ENCODE measurements at places on chromosomes 11 and 22.

- no peak for DNase-seq
Observed at GRCh38 chr11:93361435-93361834, 30.9 kb downstream of the DEUP1 start.

DNA sequence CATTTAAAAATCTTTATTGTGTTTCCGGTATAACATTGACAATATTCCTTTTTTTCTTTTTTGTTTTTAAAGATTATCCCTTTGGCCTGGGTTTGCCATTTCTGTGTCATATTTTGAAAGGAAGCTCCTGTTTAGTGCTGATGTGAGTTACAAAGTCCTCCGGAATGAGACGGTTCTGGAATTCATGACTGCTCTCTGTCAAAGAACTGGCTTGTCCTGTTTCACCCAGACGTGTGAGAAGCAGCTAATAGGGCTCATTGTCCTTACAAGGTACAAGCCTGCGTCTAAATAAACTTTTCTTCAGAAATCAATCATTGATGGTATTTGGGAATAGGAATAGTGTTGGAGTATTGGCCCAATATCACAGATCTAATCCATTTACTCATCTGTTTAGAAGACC lies 19.8 kb downstream of the PIWIL4 start:
- no peak for DNase-seq

GRCh38 chr11:60870276-60870675 lies 2.9 kb downstream of the ZP1 start:
- no peak for DNase-seq

GRCh38 chr22:45510376-45511232 lies 7.9 kb downstream of the FBLN1 start:
- no peak for DNase-seq

GRCh38 chr11:8566613-8567210 lies 27.3 kb downstream of the STK33 start:
- no peak for DNase-seq

DNA sequence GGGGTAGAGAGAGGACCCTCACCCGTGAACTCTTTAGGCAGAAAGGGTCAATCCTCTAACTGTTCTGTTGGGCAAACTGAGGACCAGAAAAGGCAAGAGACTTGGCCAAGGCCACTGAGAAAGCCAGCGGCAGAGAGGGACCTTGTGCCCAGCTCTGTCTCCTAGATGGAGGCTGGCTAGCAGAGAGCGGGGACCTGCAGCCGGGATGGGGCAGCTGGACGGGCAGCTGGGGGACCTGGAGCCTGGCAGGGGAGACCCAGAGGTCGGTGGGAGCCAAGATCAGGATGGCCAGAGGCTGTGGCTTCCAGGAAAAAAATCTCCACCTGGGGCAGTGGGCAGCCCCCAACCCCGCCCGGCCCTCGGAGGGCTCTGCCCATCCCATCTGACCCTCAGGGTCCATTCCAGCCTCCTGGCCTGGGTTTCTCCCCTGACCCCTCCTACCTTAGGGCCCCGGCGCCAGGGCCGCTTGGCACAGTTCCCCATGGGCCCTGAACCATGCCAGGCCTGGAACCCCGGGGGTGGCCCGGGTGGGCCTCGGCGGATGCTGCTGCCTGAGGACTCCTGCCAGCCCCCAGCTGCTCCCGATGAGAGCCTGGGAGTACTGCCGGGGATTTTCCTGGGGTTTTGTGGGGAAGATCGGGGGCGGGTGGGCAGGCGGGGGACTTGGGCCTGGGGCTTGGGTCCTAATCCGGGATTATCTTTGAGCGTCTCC lies at the start of gene CABP2:
CABP2 (minus strand) TSS at position 603 of the 712 bp plus-strand sequence; CDS start at position 483, 120 bp downstream.
- DNase-seq = no peak

- no peak for DNase-seq
Observed at GRCh38 chr22:31039393-31039792, 41.7 kb upstream of the SMTN start.

DNA sequence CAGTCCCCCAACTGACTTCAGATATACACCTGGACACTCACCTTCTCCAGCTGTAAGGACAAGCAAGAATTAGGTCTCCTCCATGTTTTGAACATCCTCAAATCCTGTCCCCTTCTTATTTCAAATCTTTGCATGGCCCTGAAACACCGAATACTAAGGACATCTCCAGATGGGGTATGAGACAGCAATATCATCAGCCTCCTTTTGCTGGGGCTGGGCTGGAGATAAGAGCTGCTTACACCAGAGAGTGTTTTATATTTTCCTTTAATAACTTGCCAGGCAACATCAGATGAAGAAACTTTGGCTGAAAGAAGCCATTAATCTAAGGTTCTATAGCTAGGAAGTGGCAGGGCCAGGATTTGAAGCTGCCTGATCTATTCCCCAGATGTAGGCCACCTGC lies 21.6 kb downstream of the TUG1 start:
- no peak for DNase-seq

DNA sequence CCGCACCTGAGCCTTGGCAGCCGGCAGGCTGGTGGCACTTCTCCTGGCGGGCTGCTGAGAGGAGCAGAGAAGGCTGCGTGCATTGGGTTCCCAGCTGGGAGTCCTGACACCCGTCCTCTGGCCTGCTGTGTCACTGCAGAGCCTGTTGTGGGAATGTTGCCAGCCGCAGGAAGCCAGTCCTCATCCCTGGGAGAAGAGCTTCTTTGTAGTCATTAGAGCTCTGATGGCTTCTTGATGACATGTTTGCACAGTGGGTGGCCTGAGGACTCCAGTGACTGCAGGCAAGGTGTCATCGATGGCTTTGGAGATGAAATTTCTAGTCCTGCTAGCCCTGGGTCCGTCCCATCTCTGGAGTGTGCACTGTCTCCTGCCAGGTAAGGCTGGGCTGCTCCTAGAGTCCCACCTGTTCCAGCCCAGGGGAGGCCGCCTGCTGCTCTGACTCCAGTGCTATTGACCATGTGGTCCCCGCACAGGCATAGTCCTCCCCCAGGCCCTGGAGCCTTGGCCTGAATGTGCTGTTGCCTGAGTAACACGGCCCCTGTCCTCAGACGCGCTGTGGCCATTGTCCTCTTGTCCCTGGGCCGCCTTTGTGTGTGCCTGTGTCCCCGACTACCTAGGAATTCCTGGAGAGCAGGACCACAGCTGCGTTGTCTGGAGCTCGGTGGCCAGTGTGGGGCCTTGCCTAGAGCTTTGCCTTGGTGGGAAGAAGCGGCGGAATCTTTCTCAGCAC lies 129.2 kb downstream of the CACNA1I start:
- no peak for DNase-seq

- no peak for DNase-seq
Observed at GRCh38 chr11:72750086-72750485, 2.1 kb downstream of the ARAP1 start.

DNA sequence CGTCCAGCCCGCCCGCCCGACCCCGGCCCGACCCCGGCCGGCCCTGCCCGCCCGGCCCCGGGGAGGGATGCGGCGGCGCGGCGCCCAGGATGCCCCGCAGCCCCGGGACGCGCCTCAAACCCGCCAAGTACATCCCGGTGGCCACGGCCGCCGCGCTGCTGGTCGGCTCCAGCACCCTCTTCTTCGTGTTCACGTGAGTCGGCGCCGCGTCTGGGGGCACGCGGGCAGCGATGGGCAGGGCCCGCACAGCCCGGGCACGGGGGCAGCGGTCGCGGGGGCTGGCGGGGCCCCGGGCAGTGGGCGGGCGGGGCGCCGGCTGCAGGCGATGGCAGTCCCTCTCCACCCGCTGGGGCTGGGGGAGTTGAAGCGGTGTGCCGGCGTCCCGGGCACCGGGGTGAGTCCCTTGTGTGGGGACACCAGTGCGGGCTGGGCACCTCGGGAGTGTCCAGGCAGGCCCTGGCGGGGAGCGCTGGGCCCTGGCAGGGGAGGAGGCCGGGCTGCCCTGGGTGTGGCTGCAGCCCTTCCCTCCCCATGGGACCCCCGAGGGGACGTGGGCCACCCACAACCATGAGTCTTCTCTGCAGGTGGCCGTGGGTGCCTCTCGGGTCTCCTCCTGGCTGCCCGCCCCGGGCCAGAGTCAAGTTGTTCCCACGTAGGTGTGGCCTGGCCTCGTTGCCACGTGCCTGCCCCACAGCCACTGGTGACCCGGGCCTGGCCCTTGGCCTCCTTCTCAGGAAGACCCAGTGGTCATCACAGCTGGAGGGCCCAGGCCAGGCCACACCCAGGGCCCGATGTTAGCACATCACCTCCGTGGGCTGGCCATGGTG lies 468 bp downstream of the ZDHHC8 start:
- no peak for DNase-seq

- no peak for DNase-seq
Observed at GRCh38 chr11:87473174-87473573, 435.4 kb downstream of the TMEM135 start.

DNA sequence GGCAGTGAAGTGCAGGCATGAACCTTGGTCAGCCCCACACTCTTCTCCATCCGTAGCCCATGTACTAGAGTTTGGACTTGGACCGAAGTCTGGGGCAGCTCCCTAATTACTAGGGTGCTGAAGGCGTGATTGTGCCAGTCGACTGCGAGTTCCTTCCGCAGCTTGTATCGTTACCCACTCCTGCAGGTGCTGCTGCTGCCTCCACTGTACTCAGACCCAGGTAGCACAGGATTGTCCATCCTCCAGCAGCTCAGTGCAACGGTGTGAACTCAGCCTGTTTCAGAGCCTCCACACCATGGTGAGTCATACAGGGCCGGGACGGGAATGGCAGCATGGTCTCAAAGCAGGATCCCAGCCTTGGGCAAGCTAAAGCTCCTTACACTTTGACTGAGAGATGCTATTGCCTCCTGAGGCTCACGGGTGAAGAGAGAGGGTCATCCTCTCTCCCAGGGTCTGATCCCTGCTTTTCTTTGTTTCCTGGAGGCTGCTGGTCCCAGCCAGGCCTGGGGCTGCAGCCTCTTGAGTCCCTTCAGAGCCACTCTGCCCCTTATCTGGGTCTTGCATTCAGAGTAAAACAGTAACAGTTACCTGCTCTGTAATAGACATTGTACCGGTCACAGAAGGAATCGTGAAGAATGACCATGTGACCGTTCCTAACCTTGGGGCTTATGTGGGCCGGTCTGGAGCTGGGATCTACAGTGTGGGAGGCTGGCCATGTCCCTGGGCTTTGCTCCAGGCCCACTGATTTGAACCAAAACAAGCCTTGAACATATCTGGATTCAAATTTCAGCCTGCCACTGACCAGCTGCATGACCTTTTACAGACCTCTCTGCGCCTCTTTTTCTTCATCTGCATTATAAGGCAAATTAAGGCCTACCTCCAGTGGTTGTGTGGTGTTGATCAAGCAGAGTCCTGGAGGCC lies 1.7 kb downstream of the TKFC start:
- DNase-seq = no peak

- DNase-seq = no peak
Observed at GRCh38 chr11:126079621-126080124, 17.0 kb upstream of the CDON start.

GRCh38 chr11:56910785-56911184 lies 77.9 kb upstream of the OR5AK2 start:
- no peak for DNase-seq

DNA sequence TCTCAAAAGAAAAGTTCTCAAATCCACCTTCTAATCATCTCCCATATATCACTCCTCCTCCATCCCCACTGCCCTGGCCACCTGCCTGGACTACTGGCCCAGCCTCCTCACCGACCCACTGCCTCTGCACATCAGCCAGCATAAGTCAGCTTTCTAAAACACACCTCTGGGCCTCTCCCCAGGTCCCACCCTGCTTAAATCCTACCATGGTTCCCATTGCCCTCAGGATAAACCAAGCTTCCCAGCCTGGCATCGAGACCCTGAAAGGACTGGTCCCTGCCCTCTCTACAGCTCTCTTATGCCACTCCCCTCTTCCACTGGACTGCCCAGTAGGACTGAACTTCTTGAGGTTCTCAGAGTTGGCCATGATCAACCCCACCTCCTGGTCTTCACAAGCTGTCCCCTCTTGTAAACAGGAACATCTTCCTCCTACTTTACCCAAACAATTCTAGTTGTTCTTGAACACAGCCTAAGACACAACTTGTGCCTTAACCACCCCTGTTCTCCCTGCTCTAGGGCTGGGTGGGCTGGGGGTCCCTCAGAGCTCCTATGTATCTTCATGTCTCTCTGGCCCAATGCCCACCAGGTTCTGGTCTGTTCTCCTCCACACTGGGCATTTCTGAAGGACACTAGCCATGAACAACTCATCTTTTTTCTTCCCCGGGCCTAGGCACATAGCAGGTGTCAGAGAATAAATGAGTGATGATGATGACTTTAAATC lies 12.6 kb upstream of the P2RY6 start:
- DNase-seq = no peak

DNA sequence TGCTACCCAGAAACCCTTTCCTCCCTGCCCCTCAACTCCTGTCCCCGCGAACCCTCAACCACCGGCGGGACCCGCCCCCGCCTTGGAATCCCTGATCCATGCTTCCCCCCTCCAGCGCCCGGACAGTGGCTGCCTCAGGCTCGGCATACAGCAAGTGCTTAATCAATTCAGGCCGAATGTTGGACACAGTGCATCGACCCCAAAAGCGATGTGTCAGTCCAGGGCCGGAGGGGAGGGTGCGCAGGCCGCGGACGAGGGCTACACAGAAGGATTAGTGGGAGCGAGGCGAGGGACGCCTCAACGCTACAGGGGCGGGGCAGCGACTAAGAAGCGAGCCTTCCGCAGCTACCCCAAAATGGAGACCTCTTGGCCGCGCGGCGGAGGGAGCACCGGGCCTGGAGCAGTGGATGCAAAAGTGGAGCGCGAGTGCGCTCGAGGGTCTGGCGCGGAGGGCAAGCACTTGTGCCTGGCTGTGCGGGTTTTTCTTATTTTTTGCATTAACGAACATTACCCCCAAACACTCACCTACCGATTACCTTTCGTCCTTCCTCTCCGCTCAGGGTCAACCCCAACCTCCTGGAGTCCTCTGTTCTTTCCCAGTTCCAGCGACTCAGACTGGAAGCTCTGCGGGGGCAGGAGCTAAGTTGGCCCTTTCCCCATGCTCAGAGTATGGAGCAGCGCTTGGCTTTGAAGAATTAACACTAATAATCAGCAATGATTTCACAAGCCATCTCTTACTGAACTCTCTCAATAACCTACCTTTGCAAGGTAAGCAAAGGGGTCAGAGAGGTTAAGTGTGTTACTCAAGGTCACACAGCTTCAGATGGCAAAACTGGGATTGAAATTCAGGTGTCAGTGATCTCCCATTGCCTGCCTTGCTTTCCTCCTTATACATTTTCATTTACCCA lies 30.0 kb upstream of the WNT11 start:
- DNase-seq = no peak

DNA sequence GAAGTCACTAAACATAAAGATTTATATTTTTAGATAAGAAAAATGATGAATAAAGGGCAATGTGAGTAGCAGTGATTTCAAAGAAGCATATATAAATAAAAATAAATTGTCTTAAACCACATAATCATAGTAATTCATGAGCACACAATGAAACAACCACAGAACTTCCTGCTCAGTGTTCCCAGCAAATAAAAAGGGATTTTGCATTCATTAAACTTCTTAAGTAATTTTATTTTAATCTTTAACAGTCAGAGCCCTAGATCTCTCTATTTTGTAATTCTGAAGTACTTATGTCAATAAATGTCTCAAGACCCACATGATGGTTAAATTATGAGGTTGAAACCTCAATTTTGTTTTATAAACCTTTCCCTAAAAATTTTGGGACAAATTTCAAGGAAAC lies 14.5 kb upstream of the MMP20 start:
- no peak for DNase-seq

- DNase-seq = no peak
Observed at GRCh38 chr11:79896258-79896657, 455.4 kb upstream of the TENM4 start.

GRCh38 chr11:3824714-3825472 lies 15.9 kb downstream of the RHOG start:
- DNase-seq = peak; percentile 71

GRCh38 chr11:114226356-114226755 lies 69.8 kb upstream of the NNMT start:
- DNase-seq = no peak
